ENCODE measurements at places on chromosomes 6 and 20.

- no peak for DNase-seq
Observed at GRCh38 chr6:8194490-8194889, 92.1 kb upstream of the EEF1E1 start.

GRCh38 chr6:167044696-167045095, 45.5 kb downstream of the CEP43 start:
- no peak for DNase-seq

DNA sequence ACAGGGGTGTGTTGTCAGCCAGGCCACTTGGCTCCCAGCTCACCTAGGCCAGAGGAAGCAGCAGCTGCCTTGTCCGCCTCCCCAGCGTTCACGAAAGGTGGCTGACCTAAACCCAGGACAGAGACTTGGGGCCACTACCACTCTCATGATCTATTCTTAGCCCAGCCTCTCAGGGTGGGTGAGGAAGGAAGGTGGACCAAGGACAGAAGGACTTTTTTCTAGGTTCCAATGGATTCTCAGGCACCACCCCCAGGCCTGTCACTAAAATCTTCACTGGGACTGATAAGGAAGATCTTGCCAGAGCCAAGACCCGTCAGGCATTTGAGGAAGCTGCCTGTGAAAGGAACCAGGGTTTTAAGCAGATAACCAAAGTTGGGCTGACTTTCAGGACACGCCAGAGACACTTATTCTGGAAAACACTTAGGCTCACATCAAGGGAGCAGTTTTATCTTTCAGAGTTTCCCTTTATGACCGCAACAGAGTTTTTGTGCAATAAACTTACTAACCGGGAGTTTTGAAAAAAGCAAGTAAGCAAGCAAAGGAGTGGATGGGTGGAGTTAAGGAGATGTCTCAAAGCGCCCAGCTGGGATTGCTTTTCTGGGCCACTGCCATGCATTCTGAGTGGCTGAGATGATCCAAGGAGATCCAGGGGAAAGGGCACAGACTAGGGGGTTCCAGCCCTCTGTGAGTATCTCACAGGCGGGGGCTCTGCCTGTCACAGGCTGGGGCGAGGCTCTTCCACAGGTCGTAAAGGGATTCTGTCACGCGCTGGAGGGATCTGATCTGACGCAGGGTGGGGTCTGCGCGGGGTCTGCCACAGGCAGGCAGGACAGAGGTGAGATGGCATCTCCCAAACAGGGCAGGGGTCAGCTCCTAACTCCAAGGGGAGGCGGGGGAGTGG, 989 bp downstream of the FITM2 start:
- no peak for DNase-seq

GRCh38 chr6:98547634-98548033, 286.7 kb upstream of the POU3F2 start:
- DNase-seq: no peak

DNA sequence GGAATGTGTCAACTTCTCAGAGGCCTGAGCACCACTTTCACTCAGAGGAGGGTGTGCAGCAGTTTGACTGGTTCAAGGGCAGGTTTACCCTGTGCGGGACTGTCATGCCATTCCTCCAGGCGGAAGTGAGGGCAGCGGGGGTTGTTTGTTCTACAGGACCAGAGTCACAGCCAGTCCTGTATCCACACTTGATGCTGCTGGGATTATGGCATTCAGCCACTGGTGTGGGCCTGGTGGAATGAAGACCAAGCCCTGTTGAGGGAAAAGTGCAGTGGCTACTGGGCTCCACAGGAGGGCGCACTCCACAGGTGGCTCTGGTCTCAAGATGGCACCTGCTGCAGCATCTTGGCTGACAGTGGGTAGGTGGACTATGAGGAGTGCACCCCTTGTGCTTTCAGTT, 14.8 kb downstream of the SEMG2 start:
- no peak for DNase-seq

- no peak for DNase-seq
Observed at GRCh38 chr20:62896526-62896925, 29.8 kb downstream of the DIDO1 start.

DNA sequence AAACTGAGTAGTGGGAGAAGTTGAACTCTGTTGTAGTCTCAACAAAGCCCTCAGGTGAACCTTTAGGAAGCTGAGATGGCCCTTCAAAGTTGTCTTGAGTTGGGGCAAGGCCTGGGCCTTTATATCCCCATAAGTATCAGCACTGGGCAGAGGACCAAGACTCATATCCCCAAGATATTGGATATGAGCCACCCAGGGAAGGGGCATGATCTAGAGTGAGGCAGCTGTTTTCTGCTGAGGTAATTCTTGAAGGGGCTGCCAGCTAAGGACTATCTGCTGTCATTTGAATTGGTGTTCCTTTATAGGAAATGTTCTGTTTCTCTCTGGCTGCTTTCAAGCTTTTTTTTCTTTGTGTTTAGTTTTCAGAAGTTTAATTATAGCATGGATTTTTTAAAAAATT, 140.7 kb upstream of the FLRT3 start:
- no peak for DNase-seq

Measured in caudate nucleus (tissue), 63 donors.